Upper lobe of left lung (tissue), 6 donors: ENCODE measurements at places on chromosomes 16 and 17. TPM values are rescaled to one million over a fixed set of nuclear protein-coding genes. Genes with fewer than 3 reads are reported as not detected.
A peak's percentile ranks its signal among the peaks of the same experiment; 100 is the strongest.

CBFA2T3 gene
- 2.7 TPM for total RNA-seq

GRCh38 chr16:22838681-22839080, 24.7 kb downstream of the HS3ST2 start:
- no peak for DNase-seq

DNA sequence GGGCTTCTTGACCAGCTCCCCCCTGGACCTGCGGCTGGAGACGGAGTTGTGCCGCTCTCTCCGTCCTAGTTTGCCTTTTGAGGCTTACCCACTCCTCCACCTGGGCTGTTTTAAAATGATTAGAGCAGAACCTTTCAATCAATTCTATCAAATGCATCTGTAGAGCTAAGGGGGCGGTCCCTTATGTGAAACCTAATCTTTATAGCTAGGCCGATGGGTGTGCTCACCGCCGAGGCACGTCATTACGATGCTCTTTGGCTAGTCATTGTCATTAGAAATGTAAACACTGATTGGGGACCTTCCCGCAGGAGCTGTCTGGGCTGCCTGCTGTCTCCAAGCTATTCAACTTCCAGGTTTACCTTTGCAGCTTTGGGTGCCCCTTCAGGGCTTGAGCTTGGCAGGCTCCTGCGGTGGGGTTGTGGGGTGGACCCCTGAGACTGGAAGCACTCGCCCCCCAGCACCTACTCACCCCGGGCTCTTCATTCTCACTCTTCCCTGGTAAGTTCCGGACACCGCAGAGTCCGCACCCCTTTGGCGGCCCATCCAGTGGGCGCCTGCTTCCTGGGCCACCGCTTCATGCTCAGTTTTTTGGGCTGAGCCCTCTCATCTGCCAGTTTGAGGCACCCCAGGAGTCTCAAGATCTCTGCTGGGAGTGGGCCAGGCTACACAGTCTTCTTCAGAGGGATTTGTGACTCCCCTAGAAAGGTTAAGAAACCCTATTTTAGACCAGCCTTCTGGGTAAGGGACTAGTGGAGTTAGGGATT, 20.9 kb upstream of the IL17C start:
- DNase-seq = peak; percentile 51

DNA sequence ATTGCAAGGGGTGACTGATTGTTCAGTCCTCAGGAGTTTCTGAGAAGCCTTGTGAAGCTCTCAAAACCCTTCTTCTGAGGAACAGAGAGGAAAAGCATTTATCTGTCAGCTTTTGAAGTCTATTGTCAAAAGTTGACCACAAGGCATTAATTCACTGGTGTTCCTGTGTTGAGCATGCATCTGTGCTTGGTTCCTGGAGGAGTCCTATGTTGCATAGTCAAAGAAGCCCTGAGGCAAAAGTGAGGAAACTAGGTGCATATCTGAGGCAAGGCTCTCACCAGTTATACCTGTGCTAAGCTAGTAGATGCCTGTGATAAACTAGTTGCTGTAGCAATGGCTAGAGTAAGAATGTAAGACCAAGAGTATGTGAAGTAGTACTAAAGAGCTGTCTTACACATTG, 1.8 kb upstream of the HEATR6 start:
- DNase-seq = no peak

DNA sequence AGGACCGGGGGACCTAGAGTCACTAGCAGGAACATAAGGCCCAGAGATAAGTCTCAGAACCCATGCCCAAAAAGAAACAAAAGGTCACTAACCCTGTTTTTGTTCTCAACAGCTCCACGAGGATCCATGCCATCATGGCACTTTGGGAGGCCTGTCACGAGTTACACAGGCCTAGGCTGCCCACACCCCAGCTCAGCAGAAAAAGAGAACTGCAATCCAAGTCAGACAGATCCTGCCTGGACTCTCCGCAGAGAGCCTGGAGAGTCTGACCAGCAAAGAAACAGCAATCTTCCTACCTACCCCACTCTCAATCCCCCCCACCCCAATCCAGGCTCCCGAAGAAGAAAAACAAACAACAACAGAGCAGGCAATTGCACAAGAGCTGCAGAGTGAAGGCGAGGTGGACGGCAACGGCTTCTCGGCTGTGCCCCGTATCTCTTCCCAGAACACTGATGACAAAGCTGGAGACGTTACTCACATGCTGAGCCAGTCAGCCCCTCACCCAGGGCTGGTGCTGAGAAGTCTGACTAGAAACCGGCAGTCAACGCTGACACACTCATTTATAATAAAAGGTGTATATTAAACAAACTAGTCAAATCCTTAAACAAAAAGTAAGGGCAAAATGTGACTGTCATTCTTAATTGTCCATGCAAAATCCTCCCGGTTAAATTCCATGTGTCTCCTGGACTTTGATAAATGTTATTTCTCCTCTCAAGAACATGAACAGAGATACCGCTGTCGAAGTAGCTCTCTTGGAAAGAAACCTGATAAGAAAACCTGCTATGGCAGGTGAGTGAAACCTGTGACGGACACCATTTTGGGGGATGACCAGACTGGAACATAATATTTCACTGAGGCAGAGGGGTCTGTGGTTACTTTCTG, 89.3 kb downstream of the SMG6 start:
- DNase-seq = peak; percentile 62

DNA sequence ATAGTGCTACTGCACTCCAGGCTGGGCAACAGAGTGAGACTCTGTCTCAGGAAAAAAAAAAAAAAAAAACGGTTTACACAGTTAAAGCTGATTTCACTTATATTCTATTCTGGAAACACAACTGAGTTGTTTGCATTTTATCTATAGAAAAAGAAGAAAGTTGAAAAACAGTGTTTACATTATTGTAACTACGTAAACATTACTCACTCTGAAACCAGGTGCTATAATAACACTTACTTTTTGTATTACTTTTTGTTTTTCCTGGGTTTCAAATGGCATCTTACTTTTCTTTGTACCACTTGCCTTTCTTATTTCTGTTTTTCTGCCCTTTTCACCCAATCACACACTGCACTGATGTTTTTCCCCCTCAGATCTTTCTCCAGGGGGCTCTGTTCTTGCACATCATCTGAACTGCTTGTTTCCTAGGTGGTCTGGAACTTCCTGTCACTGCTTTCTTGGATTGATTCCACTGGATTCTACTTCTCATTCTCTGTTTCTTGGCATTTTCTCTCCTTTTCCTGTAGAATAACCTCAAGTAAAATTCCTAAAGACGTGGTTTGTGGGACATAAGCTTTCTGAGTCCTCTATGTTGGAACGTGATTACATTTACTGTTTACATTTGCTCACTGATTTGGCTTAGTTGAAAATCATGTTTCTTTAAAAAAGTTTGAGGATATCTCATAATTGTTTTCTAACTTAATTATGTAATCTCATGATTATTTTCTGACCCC, 142.1 kb downstream of the HS3ST3B1 start:
- no peak for DNase-seq

- no peak for DNase-seq
Measured at GRCh38 chr16:48963306-48963705, 318.3 kb downstream of the CBLN1 start.

DNA sequence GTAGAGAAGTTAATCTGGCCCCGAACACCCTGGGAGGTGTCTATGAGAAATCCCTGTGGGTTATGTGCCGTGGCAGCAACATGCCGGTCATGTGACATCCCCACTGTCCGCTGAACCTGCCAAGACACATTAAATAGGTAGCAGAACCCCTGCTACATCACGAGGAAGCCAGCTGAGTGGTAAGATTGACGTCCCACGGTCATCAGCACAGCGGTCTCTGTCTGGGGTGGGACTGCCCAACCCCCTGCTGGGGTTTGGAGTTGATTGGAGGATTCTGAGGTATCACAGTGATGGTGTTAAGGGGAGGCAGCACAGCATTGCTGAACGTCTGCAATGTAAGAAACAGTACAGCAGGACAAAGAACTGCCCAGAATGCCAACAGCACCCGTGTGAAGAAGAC, 2.0 kb downstream of the TMED6 start:
- DNase-seq = no peak

DNA sequence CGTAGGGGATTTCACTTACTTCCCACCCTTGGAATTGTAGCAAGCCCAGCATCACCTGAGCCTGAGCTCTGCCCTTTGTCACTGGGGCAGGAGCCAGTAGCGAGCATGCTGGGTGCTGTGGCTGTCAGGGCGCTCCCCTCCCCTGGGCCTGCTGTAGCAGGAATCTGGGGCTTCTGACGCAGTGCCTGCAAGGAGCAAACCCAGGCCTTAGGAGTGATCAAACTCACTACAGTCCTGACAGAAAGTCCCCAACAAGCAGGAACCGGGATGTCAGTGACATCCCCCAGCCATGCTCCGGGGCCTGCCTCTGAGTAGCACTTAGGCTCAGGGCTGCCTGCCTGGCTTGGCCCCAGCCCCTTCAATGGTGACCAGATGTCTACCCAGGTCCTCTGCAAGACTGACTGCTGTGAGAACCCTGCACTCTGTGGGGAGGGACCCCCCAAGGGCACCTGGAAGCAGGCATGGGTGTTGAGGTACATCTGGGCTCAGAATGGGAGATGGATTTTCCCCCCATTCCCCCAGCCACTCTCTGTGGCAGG, 23.5 kb downstream of the PLD6 start:
- peak; percentile 17 for DNase-seq
